ENCODE measurements at places on chromosomes 5 and 9.

DNA sequence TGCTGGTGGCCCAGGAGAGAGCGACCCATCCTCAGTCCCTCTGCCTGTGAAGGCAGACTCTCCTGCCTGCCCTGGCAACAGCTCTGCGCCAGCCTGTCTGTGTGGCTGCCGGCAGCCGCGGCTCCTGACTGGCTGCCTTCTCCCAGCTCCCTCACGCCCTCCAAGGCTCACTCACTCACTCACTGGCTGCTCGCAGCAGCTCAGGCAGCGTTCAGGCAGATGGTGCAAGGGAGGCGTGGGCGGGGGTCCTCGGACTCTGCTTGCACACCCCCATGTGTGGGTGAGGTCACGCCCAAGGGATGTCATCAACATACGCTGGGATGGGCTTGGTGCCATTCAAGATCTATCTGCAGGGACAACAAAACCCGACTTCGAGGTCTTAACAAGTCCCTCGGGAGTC, 66.7 kb downstream of the DAB2IP start:
- DNase-seq: no peak

DNA sequence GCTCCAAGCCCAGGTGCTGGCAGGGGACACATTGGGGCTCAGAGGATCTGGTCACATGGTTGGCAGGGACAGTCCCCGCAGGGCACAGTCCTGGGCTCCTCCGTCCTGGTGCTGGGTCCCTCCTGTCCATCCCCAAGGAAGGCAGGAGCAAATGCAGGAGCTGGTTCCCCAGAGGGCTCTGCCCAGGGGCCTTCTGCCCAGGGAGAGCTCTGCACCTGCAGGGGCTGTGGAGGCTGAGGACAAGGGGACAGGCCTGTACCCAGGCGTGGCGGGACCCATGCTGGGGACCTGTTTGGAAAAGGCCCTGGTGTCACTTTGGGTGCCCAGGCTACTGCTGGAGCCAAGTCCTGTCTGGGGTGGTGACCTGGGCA, 7.2 kb downstream of the SPATA31E1 start:
- no peak for DNase-seq

DNA sequence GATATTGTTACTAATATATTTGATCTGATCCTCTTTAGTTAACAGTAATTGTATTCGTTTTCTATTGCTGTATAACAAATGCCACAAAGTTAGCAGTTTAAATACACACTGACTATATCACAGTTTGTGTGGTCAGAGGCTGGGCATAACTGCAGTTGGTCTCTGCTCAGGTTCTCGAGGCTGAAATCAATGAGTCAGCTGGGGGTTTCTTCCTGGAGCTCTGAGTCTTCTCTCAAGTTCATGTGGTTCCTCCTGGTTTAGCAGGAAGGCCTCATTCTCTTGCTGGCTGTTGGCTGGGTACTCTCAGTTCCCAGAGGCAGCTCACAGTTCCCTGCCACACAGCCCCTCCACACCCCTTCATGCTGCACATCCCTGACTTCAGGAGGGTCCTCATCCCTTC, 20.7 kb downstream of the COL23A1 start:
- DNase-seq: no peak

- no peak for DNase-seq
Measured at GRCh38 chr5:167965710-167966109, 325.7 kb upstream of the WWC1 start.

GRCh38 chr5:179825655-179826182, 5.0 kb downstream of the SQSTM1 start:
- no peak for DNase-seq

GRCh38 chr5:176608937-176609723, 826 bp downstream of the GPRIN1 start:
- DNase-seq: no peak

DNA sequence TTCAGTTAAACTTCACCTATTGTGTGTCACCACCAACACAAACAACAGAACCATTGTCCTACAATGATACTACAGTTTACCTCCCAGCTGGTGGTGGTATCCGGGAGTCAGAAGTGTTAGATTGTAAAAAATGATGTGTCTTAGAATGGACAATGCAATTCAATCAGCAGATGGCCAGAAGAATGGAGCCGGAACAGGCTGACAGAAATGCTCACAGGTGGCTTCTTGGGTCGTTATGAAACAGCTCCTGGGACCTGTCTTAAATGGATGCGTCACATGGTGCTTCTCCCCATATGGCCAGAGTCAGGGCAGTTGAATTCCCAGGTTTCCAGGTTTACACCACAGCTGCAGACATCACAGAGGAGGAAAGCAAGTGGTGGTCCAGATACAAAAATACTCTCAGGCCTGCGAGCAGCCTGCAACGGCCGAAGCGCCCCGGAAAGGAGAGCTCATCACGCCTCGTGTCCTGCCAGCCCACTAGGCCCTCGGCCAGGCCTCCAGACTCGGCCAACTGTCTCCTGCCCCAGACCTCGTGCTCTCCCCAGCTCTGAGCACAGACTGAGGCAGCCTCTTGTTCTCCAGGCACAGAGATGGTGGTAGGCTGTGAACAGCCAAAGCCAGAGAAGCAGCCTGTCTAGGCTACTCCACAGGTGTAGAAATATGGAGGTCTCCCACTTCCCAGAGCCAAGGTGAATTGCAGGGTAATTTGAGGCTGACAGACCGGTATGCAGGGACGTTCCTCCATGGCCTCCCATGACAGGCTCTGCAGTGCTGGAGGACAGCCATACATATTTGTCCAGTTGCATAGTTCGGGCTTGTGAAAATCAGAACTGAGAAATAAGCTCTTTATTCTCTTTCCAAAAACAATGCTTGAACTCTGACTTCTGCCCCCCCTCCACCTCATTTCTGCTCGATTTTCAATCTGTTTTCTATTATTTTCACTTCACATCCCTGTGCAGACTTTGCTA, 98.5 kb upstream of the SPATA31C2 start:
- no peak for DNase-seq

- no peak for DNase-seq
Measured at GRCh38 chr5:73434461-73434860, 14.1 kb downstream of the FOXD1 start.

DNA sequence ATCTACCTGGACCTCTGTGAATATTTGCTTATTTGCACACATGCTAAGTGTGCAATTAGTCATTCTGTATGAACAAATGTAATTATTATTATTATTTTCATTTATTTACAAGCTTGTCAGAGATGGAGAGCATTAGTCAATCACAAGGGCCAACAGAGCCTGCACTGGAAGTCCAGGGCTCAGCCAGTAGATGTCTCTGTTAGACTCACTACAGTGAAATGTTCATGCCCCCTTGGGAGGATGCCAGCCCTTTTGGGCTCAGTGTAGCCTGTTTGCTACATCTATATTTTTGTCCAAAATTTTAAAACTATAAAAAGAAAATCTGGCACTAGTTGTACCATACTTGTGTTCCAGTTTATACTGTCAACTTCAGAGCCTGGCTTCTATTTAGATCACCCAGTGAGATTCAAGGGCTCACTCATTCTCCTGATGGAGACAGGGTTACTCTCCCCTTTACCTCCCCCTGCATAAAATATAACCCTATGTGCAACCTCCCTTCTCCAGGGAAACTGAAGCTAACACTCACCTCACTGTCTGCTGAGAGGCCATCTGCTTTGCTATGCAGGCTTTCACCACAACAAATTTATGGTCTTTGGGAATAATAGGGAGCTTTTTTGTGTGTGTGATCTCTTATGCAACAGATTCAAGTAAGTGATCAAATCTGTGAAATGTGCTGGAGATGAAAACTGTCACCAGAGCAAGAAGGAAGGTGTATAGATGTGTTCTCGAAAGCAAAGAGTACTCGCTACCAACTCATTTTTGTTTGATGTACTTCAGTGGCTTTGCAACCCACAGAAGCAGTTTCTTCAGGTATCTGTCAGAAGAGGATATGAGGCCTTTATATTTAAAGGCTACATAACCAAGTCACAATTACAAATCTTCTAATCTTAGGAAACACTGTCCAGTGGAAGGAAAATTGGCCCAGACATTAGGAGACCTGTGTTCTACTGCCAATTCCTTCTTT, 99.9 kb upstream of the TLE4 start:
- DNase-seq: peak; percentile 2

DNA sequence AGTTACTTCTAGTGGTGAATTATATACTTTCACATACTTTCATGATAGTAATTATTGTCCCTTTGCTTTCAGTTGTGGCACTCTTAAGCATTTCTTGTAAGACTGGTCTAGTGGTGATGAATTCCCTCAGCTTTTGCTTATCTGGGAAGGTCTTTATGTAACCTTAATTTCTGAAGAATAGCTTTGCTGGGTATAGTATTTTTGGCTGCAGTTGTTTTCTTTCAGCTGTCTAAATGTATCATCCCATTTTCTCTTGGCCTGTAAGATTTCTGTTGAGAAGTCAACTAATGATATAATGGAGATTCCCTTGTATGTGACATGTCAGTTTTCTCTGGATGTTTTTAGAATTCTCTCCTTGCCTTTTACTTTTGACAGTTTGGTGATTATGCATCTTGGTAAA, 41.0 kb downstream of the TMEM38B start:
- no peak for DNase-seq

GRCh38 chr9:16060436-16061129, 507.7 kb downstream of the CCDC171 start:
- no peak for DNase-seq

DNA sequence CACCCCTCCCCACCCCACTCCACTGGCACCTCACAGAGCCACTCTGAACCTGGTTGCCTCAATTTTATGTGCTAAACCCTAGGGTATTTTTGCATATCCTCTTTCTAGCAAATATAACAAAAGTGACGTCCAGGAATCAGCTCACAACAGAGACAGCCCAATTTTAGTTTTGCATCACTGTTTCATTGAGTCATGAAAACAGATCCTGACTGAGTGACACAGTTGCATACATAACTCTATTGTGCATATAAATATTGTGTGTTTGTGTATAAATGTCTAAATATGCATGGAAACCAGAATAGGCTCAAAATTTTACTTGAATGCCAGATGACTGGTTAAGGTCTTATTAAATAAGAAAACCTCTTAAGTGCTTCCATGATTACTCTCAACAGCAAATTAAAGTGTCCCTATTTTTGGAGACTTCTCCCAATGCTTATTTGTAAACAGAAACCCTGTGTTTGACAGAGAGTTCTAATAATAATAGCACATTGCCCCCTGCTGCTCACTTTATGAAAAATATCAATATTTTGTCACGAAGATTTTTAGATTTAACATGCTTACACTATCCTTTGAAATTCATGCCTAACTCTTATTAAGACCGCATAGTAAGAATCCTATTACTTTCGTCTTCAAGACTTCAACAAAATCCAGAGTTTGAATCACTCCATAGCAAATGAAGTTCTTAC, 75.5 kb upstream of the PRRC1 start:
- DNase-seq: no peak

DNA sequence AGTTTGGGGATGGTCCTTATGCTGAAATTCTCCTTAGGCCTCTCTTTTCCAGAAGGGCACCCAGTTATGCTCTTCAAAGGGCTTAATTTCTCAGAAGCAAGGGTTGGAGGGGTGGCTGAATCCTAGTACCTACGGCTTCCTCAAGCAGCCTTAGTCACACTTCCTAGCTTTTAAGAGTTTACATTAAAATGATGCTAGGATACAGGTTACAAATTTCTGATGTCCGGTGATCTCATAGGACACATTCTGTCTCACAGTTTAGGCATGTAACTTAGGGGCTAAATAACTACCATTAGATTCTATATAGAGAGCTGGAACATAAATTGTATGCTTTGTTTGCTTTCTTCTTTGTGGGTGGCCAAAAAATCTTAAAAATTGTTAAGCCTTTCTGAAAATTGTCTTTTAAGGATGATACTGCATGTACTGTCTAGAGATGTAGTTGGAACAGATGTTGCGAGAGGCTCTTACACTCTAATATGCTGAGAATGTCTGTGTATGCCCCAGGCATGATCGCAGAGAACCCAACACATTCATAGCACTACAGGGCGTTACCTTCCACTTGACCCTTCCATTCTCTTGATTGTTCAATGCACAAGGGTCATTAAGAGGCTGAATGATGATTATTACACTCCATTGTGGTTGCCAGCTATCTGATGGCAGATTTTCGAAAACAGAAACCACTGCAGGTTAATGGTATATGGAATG, 139.1 kb downstream of the TMEM38B start:
- DNase-seq: no peak

DNA sequence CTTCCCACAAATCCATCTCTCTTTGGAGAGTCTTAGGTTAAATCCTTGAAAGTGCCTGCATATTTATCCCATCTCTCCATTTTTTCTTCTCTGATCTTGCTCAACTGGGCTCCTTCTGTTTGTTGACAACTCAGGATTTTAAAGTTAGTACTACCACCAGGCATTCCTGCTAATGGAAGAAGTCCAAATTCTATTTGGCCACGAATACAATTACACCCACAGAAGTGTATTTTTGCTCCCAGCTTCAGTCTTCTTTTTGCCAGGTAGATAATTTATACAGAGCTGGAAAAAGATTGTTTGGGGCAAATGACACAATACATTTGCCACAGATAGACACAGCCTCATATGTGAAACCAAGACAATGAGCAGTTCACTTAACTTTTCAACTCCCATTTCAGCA, 74.8 kb downstream of the CETN3 start:
- DNase-seq: no peak

DNA sequence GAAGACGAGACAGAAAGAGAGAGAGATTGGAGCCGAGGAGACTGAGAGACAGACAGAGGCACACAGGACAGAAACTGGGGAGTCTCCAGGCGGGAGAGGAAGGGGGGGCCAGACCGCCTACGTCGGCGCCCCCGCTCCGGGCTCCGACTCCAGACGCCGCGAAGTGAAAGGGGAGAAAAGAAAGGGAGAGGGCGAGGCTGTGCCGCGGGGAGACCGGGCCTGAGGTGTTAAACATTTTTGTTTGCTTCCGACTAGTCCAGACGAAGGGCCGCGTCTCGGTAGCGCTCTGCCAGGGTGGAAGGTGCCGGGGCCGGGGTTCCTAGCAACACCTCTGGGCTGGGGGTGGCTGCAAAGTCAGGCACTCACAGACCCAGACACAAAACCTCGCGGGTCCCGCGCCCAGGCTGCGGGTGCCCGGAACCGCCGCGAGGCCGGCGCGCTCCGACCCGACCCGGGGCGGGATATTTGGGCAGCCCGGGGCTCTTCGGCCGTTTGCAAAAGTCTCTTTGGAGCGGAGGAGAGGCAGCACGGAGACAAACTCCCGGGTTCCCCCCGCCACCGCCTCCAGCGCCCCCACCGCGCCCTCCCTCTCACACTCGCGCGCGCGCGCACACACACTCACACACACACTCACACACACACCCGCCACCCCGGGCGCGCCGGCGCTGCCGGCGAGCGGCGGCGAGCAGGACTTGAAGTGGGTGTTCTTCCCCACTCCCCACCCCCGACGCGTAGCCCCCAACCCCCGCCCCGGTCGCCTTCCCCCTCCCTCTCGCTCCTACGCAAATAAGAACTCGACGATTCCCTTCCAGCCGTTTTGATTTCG, 626 bp upstream of the FST start:
- peak; percentile 2 for DNase-seq

GRCh38 chr5:4387290-4387689, 752.8 kb upstream of the ADAMTS16 start:
- no peak for DNase-seq

GRCh38 chr5:97037819-97038218, 101.9 kb downstream of the LNPEP start:
- DNase-seq: no peak

GRCh38 chr9:81724242-81724889, 35.0 kb upstream of the TLE1 start:
- DNase-seq: no peak
